Hepatocyte (in vitro differentiated cells): ENCODE measurements at places on chromosomes 13 and 19. TPM values are rescaled to one million over a fixed set of nuclear protein-coding genes. Genes with fewer than 3 reads are reported as not detected.
A peak's percentile ranks its signal among the peaks of the same experiment; 100 is the strongest.

The BRSK1 gene
- 2.4 and 2.7 TPM in 2 replicates for polyA plus RNA-seq

The CYP2A7 gene
- not detected in 2 replicates for polyA plus RNA-seq

The GPR12 gene
- not detected in 2 replicates for polyA plus RNA-seq

The NLRP12 gene
- polyA plus RNA-seq: not detected in 2 replicates

The SMIM44 gene
- not detected in 2 replicates for polyA plus RNA-seq

- no peaks in the 10 kb centered on the region for H3K4me1 ChIP-seq
- no peaks in the 10 kb centered on the region for H3K36me3 ChIP-seq
- no peak for DNase-seq
- no peak overlapping the region for H3K27ac ChIP-seq
Measured at GRCh38 chr19:33875071-33875470, 78.4 kb downstream of the KCTD15 start.

DNA sequence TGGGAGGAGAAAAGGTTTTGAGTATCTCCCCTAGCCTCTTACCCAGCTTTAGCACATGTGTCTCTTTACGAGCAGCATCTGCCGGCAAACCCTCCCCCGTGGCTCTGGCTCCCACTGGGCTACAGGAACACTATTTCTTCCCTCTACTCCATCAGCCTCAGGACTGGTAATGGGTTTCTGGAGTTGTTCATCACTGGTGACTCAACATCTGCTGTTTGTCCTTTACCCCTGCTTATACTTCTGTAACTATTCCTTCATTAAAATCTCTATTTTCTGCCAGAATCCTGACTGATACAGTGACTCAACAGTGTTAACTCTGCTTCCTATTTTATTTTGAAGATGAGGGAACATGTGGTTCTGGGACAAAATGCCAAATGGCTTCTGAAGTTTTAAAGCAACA lies 437.3 kb upstream of the HTR2A start:
- no peak overlapping the region for H3K4me3 ChIP-seq
- H3K36me3 ChIP-seq: no peaks in the 10 kb centered on the region
- no peak for DNase-seq
- H3K4me1 ChIP-seq: no peaks in the 10 kb centered on the region
- no peaks in the 10 kb centered on the region for H3K27me3 ChIP-seq

DNA sequence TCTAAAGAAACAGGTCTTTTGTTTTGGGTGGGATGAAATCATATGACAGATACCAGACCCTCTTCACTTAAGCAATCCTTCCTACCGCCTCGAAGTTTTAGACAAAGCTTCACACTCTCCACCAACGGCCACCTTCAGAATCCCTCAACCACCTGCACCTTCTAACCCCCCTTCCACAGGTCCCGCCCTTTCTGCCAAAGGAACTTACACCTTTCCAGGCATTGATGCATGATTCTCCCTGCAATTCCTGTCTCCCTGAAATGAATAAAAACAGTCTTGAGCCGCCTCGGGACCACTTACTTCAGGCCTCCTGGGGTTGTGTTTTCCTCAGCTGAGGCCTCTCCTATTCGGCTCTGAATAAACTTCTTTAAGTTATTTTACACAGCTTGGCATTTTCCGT lies 859 bp downstream of the ZNF433 start:
- H3K4me3 ChIP-seq: peak overlapping the region; percentile 96
- H3K27me3 ChIP-seq: no peaks in the 10 kb centered on the region
- DNase-seq: peak; percentile 9
- no peaks in the 10 kb centered on the region for H3K36me3 ChIP-seq
- peak overlapping the region; percentile 98 for H3K27ac ChIP-seq

GRCh38 chr19:8552810-8553209 lies 24.4 kb downstream of the MYO1F start:
- no peaks in the 10 kb centered on the region for H3K27me3 ChIP-seq
- no peaks in the 10 kb centered on the region for H3K4me1 ChIP-seq
- H3K27ac ChIP-seq: no peak overlapping the region
- no peaks in the 10 kb centered on the region for H3K36me3 ChIP-seq

DNA sequence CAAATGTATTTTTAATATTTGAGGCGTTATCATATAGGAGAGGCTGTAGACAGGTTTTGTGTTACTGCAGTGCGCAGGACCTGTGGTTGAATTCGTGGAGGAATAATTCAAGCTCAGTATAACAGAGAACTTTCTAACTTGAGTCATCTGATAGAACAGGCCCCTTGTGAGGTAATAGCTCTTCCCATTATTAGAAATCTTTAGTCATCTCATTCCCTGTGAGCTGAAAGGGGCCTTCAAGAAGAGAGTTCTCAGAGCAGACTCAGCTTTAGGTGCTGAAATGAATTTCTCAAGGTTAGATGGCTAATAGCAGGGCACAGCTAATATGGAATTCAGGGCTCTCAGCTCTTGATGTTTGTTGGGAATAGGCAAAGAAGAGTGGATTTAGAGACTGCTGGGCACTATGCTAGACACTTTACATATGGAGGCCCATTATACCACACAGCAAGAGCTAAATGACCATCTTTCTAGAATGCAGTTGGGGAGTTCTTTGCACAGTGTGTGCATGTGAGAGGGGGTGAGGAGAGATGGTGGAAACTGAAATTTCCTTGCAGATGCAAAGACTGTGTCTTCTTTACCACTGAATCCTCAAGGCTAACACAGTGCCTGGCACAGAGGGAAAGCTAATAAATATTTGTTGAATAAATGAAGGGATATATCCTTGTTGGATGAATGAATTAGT lies 89.5 kb downstream of the DGKH start:
- H3K4me1 ChIP-seq: no peaks in the 10 kb centered on the region
- no peak overlapping the region for H3K27ac ChIP-seq
- DNase-seq: no peak
- H3K4me3 ChIP-seq: no peak overlapping the region
- no peaks in the 10 kb centered on the region for H3K36me3 ChIP-seq
